CD4-positive, alpha-beta T cell (primary cell): ENCODE measurements at places on chromosomes 5 and 9.

GRCh38 chr9:91915524-91916263, 34.3 kb downstream of the ROR2 start:
- H3K36me3 ChIP-seq, result no peaks in the 10 kb centered on the region
- H3K4me1 ChIP-seq, result no peaks in the 10 kb centered on the region
- DNase-seq, result no peak
- H3K27me3 ChIP-seq, result peaks cover 7% of the 10 kb centered on the region

DNA sequence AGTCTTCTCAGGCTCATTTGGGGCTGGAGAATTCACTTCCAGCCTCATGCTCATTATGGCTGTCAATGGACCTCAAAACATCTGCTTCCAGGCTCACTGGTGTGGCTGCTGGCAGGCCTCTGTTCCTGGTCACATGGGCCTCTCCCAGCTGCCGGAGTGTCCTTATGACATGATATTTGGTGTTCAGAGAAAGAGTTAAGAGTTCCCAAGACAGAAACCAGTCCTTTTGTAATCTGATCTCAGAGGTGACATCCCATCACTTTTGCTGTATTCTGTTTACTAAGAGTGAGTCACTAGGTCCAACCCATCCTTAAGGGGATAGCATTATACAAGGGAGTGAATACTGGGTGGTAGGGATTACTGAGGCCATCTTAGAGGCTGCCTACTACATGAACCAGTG, 104.6 kb downstream of the CACNA1B start:
- H3K36me3 ChIP-seq, result no peaks in the 10 kb centered on the region
- H3K27me3 ChIP-seq, result peaks cover 6% of the 10 kb centered on the region
- no peak overlapping the region for H3K27ac ChIP-seq
- H3K4me1 ChIP-seq, result no peaks in the 10 kb centered on the region
- no peak for DNase-seq

- DNase-seq, result no peak
- H3K4me1 ChIP-seq, result no peaks in the 10 kb centered on the region
- no peak overlapping the region for H3K4me3 ChIP-seq
- H3K27ac ChIP-seq, result no peak overlapping the region
- no peaks in the 10 kb centered on the region for H3K27me3 ChIP-seq
- H3K36me3 ChIP-seq, result no peaks in the 10 kb centered on the region
Observed at GRCh38 chr5:73008831-73009230, 53.0 kb downstream of the FCHO2 start.

GRCh38 chr9:87148331-87149104, 201.2 kb upstream of the GAS1 start:
- H3K27ac ChIP-seq, result no peak overlapping the region
- H3K4me3 ChIP-seq, result no peak overlapping the region
- no peaks in the 10 kb centered on the region for H3K36me3 ChIP-seq
- DNase-seq, result no peak

DNA sequence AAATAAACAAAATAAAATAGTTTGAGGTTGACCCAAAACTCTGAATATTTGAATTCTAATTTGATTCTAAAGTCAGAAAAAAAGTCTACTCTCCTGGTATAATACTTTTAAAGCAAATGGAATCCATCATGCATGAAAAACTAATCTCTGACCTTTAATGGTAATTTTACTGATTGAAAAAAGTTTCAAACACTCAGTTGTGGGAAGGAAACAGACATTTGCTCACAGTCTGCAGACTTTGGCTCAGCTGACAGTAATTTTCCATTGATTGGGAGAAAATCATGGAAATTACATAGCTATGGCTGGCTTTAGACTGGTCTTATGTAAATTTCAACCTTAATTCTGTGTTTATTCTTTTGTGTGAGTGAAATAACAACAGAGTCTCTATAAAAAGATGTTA, 574.3 kb downstream of the PDE4D start:
- no peak overlapping the region for H3K4me3 ChIP-seq
- H3K36me3 ChIP-seq, result no peaks in the 10 kb centered on the region

DNA sequence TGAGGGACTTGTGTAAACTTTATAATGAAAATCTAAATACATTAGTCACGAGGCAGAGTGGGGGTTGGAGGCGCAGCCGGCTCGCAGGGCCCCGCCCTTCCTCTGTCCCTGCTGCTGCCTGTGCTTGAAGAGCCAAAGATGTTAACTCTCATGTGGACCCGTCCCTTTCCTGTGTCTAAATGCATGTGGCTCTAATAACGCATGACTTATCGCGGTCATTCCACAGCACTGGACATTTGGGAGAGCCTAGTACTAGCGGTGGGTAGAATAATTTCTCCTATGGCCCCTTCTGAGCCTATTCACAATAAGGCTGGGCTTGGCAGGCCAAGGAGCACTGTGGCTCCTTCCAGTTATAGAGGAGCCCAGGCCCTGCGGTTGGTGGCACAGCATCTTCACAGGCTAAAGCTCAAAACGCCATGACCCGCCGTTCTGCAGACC, 82.3 kb upstream of the SIMC1 start:
- no peaks in the 10 kb centered on the region for H3K36me3 ChIP-seq
- DNase-seq, result no peak
- H3K4me3 ChIP-seq, result no peak overlapping the region
- H3K27me3 ChIP-seq, result peaks cover 9% of the 10 kb centered on the region
- no peak overlapping the region for H3K27ac ChIP-seq
- no peaks in the 10 kb centered on the region for H3K4me1 ChIP-seq

DNA sequence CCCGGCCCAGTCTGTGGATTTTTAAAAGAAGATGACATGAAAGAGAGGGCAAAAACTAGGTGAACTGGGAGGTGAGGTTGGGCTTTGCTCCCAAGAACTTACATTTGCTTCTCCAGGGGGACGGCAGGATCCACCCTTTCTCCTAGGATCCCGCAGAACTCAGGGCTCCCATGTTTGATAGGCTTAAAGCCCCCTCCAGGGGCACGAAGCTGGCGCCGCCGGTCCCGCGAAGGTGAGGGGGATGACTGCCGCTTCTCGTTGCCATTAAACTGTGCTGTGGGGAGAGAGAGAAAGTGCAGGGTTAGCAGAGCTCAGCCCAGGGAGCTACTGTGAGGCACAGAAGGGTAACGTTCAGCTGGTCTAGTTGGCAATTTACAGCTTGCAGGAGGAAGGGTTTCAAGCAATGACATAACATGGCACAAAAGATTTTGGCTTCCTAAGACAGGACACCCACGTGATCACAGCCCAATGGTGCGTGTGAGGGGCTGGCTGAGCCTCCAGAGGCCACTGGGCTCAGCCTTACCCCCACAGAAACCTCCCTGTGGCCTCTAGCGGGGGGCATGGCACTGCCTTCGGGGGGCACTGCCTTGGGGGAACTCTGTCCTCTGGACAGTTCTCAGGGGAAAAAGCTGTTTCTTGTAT, 52.0 kb upstream of the SLC25A51 start:
- no peaks in the 10 kb centered on the region for H3K4me1 ChIP-seq
- no peaks in the 10 kb centered on the region for H3K27me3 ChIP-seq
- no peak overlapping the region for H3K4me3 ChIP-seq
- H3K27ac ChIP-seq, result no peak overlapping the region
- DNase-seq, result no peak
- H3K36me3 ChIP-seq, result no peaks in the 10 kb centered on the region

DNA sequence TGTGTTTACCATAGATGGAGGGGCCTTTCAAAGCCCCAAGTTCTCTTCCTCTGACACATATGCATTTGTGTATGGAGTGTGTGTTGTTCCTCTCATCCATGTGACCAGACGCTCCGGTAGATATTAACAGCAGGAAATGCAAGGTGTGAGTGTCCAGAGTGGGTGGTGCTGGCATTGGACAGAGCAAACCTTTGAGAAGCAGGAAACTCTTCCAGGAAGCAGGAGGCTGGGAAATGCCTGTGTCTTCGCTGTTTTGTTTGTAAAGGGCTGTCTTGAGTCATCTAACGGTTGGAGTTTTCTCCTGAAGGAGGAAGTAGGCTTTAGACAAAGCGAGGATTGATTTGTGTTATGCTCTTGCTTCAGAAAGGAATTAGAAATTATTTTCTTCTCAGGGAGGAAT, 370.9 kb downstream of the PLK2 start:
- H3K4me3 ChIP-seq, result no peak overlapping the region
- no peak overlapping the region for H3K27ac ChIP-seq
- H3K36me3 ChIP-seq, result no peaks in the 10 kb centered on the region

DNA sequence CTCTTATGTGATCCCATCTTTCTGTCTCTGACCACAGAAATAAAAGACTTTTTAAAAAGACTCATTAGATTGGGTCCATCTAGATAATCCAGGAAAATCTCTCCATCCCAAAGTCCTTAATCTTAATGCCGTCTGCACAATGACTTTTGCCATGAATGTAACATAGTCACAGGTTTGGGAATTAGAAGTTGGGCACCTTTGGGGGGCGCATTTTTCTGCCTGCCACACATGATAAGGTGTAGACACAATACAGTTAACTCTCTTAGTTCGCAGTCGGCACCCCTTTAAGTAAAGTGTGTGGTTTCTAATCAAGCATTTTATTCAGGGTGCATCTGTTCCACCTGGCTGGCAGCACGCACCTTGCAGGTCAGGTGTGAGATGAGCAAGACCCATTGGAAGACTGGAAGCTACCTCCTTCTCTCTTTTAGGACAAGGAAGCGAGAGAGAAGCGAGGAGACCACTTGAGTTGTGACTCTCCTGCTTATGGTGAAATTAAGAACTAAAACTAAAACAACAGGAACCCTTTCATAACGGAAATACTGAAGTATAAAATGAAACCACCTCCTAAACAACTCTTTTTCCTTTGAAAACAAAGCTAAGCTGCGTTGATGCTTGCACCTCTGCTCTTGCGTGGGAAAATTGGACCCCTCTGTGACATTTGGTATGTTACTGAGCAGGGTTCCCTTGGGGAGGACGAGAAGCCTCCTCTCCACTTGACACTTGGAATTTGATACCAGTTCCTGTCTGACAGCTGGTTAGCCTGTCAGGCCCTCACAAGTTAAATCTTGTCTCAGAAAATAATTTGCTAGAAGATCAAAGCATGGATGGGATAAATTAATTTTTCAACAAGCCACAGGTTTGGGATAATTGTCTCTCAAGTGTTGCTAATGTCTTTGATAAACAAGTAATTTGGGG, 304.6 kb upstream of the DMRT1 start:
- no peaks in the 10 kb centered on the region for H3K27me3 ChIP-seq
- no peak overlapping the region for H3K4me3 ChIP-seq
- H3K36me3 ChIP-seq, result no peaks in the 10 kb centered on the region
- DNase-seq, result no peak
